ENCODE measurements at places on chromosomes 13 and 19.

GRCh38 chr13:110524541-110525257 lies 36.8 kb downstream of the RAB20 start:
- no peak for DNase-seq

- no peak for DNase-seq
Measured at GRCh38 chr19:54552913-54553310, 20.7 kb upstream of the LILRA2 start.

DNA sequence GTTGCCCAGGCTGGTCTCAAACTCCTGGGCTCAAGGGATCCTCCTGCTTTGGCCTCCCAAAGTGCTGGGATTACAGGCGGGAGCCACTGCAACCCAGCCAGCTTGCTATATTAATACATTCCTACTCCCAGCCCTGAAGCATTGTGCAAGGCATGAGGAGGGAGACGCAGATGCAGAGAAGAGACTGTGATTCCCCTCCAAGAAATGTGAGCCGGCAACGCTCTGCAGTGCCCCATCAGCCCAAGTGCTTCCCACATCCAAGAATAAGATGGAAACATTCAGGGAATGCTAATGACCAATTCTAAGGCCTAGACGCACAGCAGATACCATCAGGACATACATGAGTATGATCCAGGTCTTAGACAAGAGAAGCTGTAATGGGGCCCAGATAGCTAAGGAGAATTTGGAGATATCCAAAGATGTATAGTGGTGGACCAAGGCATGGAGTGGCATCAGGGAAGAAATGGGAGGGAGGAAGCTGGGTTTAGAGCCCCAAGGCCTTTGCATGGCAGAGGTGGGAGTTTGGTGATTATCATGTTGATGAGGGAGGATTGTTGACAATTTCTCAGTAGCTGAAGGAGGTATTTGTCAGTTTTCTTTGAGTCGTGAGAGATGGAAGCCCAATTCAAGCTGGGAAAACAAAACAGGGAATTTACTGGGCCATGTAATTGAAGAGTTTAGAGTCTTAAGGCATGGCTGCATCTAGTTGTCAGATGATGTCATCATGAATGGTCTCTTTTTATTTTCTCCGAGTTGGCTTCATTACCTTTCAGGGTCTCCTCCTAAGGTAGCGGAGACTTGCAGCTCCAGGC lies 2.9 kb downstream of the PPM1N start:
- no peak for DNase-seq

DNA sequence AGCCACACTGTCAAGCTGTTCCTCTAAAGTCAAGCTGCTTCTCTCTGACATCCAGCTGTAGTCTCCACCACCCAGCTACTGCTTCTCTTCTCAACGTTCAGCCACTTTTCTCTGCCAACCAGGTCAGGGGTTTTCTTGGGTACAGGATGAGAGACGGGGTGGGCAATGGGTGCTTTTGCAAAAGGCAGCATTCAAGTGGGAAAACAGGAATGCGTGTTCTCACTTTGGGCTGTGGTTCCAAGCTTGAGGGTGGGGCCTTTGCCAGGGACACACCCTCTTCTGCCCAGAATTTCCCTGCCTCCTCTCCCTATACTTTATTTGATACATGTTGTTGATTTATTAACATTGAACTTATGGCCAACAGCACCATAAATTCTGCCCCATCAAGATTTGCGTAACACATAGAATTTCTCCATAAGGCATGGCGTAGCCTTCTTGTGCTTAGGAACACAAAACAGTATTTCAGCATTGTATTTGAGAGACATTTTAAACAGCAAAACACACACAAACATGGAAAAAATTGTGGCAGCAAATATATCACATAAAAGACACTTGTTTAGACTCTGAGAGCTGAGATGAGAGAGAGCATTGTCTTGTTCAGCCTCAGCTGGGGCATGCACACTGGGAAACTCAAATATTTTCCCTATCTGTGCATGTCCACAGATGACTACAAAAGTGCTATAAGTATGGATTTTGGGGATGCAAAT lies 392.8 kb downstream of the SLITRK6 start:
- peak; percentile 44 for DNase-seq

GRCh38 chr13:48346583-48346982 lies 43.0 kb downstream of the RB1 start:
- DNase-seq = no peak

- DNase-seq = no peak
Measured at GRCh38 chr13:96646515-96647211, 347.6 kb downstream of the OXGR1 start.

DNA sequence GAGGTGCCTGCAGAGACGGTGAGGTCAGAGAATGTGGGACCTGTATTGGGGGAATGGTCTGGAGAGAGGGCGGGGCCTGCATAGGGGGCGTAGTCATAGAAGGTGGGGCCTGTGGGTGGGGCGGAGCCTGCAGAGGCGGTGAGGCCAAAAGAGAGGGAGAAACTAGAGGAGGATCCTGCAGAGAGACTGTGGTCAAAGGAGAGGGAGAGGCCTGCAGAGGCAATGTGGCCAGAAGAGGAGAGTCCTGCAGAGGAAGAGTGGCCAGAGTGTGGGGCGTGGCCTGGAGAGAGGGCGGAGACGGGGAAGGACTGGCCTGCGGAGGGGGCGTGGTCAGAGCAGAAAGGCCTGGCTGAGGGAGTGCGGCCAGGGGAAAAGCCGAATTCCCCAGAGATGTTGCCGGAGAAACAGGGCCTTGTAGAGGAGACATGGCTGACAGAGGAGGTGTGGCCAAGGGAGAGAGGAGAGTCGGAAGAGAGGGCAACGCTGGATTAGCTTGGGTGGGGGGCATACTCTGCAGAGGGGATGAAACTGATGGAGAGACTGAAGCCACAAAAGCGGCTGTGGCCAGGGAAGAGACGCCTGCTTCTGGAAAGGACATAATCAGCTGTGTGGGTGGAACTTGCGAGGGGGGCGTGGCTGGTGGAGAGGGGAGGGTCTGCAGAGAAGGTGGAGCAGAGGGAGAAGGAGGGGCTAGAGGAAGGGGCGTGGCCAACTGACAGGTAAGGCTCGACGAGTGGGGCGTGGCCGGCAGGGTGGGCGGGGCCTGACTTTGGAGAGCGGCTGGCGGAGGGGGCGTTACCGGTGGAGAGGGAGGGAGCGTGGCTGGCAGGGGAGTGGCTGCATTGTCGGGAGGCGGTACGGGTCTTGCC lies 2.5 kb downstream of the PRR36 start:
- DNase-seq = peak; percentile 79

GRCh38 chr13:64099994-64100393 lies 2684.3 kb upstream of the PCDH20 start:
- DNase-seq = no peak

DNA sequence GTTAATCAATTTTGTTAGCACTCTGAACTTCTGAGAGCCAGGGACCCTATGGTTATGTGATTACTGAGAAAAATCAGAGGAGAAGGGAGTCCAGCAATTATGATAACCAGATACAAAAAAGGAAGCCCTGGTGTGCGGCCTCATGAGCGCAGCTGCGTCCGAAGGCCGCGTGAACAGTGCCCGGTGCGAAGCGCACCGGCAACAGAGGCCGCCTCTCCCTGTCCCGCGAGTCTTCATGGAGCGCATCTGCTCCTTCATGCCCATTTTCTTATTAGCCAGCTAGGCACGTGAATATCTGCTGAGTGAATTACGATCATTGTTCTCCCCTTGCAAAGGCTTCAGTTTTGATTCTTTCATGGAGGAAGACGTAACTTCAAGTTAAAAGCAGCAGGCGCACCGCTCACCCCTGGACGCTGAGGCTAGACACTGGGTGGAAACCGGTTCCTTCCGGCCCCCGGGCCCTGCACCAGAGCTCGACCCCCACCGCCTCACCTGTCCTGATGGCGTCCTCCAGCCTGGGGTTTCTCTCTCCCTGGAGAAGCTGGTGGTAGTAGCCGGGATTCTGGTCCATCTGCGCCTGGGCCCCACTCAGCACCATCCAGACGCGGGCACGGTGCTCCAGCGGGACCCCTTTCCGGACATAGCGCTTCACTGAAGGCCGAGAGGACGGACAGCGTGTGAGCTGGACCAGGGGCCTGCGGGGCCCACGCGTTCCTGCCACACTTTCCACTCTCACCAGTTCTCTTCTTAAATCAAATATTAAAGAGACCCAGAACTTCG lies 8.9 kb downstream of the GRTP1 start:
- DNase-seq = no peak

DNA sequence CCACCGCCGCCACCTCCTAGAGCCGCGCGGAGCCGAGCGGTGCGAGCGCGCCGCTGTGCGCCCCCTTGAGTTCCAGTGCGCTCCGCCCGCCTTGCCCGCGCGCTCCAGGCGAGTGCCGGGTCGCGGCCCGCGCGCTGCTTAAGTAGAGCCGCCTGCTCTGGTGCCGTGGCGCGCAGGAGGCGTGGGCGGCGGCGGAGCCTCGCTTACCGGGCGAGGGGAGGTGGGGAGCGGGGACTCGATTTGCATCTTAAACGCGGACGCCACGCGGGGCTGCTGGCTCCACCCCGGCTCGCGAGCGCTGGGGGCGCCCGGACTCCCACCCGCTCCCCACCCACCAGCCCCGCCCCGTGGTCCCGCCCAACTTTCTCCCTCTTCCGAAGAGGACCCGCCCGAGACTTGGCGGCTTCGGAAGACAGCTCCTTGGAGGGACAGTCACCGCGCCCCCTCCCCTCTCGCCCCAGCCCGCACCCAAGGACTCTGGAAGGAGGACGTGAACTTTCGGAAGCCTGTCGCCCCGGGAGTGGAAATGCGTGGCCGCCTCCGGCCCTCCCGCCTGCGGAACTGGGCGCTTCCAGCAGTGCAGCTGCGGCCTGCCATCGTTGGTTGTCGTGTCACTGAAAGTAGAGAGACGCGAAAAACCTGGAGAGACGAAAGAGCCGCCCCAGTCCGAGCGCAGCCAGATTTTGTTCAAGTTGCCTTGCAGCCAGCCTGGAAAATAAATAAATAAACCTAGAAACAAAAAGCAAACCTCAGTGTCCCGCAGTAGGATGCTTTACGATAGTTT lies at the start of gene KCTD12:
KCTD12 (minus strand) TSS at position 114 of the 784 bp plus-strand sequence. CDS start 257 bp downstream, outside the sequence.
- DNase-seq = peak; percentile 83

Measured in head of caudate nucleus (tissue), 42 donors.